ENCODE measurements at places on chromosomes 11 and 22.

DNA sequence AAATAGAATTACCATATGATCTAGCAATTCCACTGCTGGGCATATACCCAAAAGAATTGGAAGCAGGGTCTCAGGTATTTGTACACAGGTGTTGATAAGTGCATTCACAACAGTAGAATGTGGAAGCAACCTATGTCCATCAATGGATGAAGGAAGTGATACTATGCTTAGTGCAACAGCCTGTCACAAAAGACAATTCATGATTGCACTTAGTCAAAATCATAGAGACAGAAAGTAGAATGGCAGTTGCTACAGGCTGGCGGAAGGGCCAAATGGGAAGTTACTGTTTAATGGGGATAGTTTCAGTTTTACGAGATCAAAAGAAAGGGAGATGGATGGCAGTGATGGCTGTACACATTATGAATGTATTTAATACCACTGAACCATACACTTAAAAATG is 42.0 kb downstream of the SGSM3 start:
- DNase-seq = no peak

GRCh38 chr11:111737444-111738210 is 28.6 kb downstream of the PPP2R1B start:
- no peak for DNase-seq

GRCh38 chr11:124712392-124712791 is 27.4 kb upstream of the NRGN start:
- no peak for DNase-seq

DNA sequence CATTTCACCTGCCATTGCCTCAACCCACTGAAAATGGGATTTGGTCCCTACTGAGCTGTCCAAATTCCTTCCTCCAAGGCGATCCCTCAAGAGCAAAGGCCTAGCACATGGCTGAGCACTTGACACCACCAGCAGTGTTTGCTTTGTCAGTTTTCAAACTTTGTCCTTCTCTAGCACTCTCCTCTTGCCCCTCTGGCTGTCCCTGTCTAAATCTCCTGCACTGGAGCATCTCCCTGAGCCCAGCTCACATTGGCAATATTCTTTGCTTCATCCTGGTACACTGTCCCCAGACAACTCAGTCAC is 66.6 kb upstream of the FTH1 start:
- DNase-seq = no peak

DNA sequence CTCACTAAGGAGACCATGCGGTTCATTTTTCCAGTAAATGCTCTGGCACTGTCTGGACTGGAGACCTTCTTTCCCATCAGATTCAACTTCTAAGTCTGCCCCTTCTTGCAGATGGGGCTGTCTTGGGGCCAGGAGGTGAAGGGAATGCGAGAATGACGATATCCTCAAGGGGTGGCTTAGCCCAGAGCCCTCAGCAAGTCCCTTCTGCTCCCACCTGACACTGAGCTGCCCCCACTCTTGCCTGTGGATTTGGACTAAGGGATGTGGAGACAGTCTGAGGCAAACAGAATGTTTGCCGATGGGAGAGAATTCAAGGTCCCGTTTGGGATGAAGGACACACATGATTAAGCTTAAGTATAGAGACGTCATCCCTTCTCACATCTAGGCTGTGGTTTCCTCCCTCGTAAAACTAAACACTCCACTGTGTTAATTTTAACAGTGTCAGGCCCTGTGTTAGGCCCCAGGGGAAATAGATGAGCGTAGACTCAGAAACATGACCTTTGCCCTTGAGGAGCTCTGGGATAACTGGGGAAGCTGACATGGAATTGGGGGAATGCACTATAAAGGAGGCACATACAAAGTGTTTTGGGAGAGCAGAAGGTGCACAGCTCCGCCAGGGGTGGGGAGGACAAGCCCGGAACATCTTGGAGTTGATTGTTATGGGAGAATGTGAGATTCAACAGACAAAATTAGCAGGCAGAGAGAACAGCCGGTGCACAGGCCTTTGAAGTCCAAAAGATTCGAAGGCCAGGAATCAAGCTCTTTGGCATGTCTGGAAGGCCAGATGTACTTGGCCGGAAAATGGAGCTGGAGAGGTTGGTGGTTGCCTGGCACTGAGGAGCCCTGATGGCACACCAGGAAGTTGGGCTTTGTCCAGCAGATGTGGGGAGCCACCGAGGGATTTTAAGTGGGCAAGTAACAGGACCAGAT is 71.6 kb downstream of the ST3GAL4 start:
- no peak for DNase-seq

DNA sequence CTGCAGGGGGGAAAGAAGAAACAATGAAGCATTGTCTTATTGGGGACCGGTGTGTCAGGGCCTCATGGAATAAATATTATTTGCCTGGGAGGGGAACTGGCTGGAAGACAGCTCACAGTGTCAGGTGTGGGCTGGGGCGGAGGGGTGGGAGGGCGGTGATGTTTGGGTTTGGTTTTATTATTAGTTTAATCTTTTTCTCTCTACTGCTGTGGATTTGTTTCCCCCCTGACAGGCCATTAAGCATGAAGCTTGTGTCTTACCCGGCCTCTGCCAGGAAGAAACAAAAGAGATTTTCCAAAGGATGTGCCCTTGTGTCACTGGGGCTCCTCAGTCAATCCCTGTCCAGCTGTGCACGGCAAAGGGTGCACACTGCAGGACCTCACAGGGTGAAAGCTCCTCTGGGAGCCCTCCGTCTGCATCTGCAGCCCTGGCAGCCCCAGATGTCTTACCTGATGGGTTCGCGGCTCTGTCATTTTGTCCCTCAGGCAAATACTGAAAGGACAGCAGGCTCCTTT is 203.1 kb upstream of the TMEM45B start:
- no peak for DNase-seq

- no peak for DNase-seq
These were observed 235.3 kb downstream of the CTTN start for GRCh38 chr11:70633610-70634009.

DNA sequence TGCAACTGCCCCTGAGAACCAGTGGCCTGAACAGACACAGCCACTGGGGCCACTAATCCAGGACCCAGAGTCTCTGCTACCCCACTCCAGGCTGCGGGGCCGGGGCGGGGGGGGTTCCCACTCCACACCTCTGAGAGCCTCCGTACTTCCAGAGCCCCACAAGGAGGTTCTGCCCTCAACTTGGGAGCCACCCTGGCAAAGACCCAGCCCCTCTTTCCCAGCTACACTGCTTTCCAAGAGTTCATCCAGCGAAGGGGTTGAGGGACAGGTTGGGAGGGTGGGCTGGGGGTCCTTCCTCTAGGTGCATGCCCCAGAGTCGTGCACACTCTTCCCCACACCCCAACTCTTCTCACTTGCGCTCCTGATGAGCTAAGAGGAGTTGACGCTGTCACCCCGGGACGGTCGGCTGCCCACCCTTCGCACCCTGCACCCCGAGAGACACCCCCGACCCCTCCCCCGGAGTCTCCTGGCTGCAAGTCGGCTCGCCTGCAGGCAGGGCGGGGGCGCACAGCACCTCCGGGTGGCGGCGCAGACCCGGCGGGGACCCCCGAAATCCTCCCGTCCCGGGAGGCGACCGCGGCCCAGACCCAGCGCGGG is 531 bp downstream of the RAB3IL1 start:
- DNase-seq = no peak

Measured in activated naive CD4-positive, alpha-beta T cell (primary cell).